ENCODE measurements at places on chromosomes 3 and 15.

DNA sequence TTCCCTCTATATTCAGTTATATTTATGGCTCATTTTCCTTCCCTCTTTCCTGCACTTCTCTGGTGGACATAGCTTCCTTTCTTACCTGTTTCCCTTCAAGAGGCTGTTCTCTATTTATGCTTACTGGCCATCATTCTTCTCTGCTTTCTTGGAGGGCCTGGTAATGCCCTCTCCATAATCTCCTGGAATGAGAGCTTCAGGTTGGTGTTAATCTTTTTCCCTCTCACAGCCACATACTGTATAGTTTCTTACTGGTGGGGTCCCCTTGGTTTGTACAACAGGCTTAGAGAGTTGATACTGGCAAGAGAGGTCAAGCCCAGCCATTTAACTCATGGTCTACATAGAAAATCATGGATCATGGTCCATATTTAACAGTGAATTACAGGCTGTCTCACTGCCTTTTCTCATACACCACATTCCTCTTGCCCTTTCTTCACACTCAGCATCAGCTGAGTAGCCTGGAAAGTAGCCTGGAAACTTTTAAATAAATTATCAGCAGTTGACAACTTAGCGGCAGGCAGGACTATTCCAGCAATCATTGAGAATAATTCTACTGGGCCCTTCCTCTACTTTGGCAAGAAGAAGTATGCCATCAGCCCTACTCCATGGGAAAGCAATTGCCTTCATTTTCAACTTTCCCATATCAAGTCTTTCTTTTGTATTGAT is 38.0 kb upstream of the DPH6 start:
- no peak for DNase-seq

DNA sequence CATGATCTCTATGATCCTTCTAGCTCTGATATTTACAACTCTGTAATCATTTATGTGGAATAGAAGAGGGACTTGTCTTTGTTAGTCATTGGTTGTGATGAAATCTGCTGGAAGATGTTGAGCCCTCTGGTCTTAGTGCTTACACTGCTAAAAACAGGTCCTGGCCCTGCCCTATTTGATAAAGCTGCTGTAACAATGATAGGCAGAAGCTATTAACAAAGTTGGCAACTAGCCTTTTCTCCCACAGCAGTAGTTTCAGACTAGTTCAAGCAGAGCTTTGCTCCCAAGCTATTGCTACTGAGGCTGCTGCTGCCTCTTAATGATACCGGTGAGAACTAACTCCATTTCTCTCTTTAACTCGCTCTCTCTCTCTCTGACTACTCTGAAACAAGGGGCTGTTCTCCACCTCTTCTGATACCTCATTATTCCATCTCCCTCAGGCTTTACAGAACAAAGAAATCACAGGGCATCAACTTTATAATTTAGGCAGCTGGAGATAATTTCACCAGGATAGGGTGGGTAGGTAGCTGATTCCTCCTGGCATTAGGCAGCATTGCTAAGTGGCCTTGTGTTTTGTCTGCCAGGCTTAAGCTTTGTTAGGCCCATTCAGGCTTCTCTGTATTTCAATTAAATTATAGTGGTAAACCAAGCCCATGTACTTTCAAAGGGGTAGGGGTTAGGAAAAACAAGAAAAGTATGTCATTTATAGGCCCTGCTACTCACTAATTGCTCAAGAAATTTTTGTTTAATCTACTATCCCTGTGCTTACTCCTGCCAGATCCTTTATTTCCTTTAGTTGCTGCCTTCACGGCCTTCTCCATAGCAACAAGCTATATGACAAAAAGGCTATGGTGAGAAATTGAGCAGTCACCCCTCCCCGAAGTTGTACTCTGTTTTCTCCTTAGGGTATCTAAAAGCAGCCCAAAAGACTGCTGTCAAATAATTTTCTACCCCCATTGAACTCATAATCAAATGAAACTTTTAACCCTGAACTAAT is 139.6 kb downstream of the RBPMS2 start:
- peak; percentile 68 for DNase-seq

GRCh38 chr3:194087995-194088855 is 47.7 kb upstream of the HES1 start:
- no peak for DNase-seq

- no peak for DNase-seq
These were observed 47.7 kb upstream of the PLXND1 start for GRCh38 chr3:129654131-129654530.

- DNase-seq, result no peak
These were observed 56.2 kb upstream of the TSEN2 start for GRCh38 chr3:12428126-12428525.

GRCh38 chr3:37941608-37942508 is 48.7 kb upstream of the VILL start:
- DNase-seq, result peak; percentile 40

DNA sequence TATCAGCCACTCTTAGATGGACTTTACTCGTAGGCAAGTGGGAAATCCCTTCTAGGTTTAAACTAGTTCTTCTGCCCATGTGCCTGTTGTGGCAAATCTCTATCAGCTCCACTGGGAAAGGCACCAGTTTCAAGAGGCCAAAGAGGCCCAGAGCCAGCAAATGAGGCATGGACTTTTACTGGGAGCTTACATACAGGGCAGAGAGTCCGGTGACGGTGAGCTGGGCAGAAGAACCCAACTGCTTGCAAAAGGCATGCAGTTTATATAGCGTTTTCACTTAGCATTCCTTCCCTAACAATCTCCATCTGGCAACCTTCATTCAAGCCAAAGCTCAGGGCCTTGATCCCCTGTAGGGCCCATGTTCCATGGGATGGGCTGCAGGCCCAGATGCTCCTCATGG is 93.0 kb upstream of the C3orf80 start:
- DNase-seq, result no peak

GRCh38 chr3:71050166-71050537 is 533.4 kb downstream of the FOXP1 start:
- peak; percentile 74 for DNase-seq

DNA sequence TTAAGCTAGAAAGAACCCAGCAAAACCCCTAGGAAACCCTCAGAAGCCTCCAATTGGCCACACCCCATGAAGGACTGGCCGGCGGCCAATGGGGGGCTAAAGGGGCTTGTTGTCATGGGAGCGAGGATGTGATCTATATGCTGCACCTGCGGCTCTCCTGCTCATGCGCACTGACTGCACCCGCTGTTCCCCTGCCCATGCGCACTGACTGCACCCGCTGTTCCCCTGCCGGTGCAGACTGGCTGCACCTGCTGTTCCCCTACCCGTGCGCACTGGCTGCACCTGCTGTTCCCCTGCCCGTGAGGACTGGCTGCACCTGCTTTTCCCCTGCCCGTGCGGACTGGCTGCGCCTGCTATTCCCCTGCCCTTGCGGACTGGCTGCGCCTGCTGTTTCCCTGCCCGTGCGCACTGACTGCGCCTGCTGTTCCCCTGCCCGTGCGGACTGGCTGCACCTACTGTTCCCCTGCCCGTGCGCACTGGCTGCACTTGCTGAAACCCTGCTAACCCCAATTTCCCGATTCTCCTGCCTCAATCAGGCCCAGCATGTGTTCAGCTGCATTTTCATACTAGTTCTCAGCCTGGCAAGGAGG is 16.8 kb upstream of the MCCC1 start:
- DNase-seq, result peak; percentile 41

DNA sequence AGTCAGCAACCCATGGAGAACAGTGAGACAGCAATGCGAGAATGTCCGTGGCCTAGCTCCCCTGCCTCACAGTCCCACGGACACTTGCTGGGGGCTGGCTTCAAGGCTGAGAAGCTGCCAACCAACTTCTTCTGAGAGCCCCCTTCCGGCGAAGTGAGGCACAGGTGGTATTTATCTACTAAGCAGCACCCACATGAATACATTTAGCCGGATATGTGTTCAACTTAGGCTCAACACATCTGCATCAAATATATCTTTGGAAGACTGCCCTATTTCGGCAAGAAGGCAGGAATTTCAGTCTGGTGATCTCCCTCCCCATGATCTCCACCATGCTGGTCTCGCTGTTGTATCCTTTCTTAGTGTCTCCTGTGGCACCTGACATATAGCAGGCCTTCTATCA is 340.9 kb upstream of the NR2E3 start:
- no peak for DNase-seq
